Peyer's patch (tissue), 4 donors: ENCODE measurements at places on chromosomes 4 and X. TPM values are rescaled to one million over a fixed set of nuclear protein-coding genes. Genes with fewer than 3 reads are reported as not detected.

NALF2 gene
- total RNA-seq: 0.40 TPM

INTU gene
- total RNA-seq: 2.3 TPM

LARP1B gene
- total RNA-seq: 36.3 TPM

MUC7 gene
- not detected for total RNA-seq

GRID2 gene
- total RNA-seq: not detected

MAGEC1 gene
- not detected for total RNA-seq

TRIM75 gene
- not detected for total RNA-seq

IL13RA2 gene
- not detected for total RNA-seq

DNA sequence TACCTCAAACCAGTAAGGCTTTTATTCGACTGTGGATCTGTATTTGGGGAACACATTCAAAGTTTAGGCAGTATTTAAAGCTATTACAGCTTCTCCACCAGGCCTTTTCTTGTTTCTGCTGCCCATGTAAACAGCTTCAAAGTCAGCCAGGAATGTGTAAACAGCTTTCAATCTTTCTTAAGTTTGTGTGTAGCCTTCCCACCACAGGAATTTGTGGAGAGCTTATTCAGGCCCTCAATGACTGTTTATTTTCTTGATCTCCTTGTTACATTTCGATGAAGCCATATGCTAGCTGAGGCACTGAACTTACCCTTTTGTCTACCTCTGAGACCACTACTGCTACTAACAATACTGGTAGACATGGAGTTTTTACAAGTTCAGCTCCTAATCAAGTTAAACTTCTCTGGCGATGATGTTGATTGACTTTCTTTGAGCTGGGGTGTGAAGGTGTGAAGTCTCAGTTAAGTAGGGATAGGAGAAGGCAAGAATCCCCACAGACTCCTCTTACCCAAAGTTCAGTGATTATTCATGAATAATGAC, 72.6 kb downstream of the NWD2 start:
- DNase-seq: no peak

- DNase-seq: no peak
These were observed 37.1 kb upstream of the ELF2 start for GRCh38 chr4:139214039-139214534.

- DNase-seq: no peak
These were observed 561.5 kb upstream of the PCDH10 start for GRCh38 chr4:132587626-132588025.

- DNase-seq: no peak
These were observed 401.3 kb upstream of the BOD1L1 start for GRCh38 chr4:14028862-14029261.

- DNase-seq: no peak
These were observed 330.3 kb downstream of the PDHA2 start for GRCh38 chr4:96170198-96170597.

DNA sequence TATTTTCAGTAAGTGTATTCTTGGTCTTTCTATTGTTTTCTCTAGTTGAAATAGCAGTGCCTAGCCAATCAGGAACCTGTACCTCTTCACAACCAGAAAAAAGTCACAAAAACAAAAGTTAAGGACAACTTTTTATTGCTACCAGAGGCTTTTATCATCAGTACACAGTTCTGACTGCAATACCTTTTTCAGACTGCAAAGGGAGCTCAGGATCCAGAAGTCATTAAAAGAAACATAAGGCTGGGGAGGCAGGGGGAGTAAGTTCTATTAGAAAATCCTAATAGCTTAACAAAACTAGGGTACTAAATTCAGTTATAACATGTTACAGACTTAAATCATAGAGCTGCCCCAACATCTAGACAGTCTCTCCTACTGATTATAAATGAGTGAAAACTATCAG, 28.8 kb downstream of the CCNI start:
- DNase-seq: no peak

- DNase-seq: no peak
These were observed 13.3 kb upstream of the TMEM271 start for GRCh38 chr4:589219-589963.

DNA sequence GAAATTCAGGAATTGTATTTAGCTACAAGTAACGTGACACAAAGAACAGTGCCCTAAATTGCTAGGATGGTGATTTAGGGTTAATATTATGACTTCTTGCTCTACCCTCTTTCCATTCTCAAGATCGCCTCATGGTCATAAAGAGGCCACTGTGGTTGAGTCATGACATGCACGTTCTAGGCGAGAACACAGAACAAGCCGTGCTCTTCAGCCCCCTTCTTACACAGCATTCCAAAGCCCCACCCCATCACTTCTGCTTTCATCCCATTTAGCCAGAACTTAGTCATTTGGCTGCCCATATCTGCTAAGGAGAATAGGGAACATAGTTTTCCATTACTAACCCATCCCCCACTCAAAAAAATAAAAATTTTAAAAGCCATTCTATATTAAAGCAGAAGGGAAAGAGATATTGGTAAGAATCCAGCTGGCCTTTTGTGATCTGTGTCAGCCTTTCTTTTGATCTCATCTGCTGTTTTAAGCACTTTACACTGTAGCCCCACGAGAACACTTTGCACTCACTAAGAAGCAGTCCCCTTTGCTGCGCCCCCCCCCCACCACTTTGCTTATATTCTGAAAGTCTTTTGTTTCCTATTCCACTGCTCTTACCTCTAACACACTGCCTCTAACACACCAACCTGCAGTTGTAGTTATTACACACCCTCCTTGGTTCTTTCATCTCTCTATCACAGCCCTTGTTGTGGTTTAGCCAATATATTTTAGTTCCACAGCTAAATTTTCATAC, 28.4 kb downstream of the NPNT start:
- DNase-seq: no peak

DNA sequence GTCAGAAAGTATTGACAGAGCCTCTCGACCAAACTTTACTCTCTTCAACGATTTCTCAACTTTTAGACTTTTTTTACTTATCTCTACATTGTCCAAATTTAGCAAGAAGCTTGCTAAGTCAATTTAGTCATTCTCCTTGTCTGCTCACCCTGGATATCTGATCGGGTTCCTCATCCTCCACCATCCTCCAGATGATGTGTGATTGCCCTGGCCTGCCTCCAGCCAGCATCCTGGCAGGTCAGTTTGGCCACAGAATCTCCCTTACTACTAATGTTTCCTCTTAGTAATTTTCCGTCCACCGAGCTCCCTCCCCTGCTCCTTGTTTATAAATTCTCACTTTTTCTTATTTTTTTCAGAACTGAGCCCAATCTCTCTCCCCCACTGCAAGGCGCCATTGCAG, 167.9 kb upstream of the ZFP42 start:
- no peak for DNase-seq

DNA sequence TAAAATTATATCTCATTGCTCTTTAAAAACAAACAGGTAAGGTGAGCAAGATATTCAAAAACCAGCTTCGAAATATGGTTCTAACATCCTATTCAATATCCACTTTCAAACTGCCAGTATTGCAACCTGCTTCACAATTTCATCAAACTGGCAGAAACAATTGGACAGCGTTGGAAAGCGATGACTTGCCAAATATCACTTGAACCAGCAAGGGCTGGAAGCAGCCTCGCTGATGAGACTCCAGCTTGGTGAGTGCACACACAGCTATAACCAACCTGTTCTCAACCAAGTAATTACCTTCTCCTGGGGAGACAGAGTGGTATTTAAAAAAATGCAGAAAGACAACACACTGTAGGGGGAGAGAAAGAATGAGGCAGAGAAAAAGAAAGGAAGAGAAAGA, 155.8 kb upstream of the RAI2 start:
- no peak for DNase-seq

- DNase-seq: no peak
These were observed 884.2 kb downstream of the GLUD2 start for GRCh38 chrX:121931567-121931966.

- no peak for DNase-seq
These were observed 3.1 kb upstream of the SLC9B2 start for GRCh38 chr4:103079621-103080020.

- no peak for DNase-seq
These were observed 29.7 kb downstream of the DCX start for GRCh38 chrX:111382277-111382676.

- DNase-seq: no peak
These were observed 65.9 kb upstream of the FSTL5 start for GRCh38 chr4:162229670-162230069.

DNA sequence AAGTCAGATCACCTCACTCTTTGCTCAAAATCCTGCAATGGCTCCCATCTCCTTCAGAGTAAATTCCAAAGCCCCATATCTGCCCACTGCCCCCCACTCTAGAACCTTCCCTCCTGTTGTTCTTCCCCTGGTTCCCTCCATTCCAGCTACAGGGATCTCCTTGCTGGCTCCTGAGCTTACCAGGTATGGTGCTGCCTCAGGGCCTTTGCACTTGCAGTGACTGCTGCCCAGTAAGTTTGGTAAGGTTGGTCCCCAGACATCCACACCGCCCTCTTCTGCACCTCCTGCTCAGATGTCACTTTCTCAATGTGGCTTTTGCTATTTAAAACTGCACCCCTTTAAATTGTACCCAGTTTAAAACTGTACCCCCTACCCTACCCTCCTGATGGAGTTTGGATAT, 7.8 kb upstream of the MAN2B2 start:
- no peak for DNase-seq

DNA sequence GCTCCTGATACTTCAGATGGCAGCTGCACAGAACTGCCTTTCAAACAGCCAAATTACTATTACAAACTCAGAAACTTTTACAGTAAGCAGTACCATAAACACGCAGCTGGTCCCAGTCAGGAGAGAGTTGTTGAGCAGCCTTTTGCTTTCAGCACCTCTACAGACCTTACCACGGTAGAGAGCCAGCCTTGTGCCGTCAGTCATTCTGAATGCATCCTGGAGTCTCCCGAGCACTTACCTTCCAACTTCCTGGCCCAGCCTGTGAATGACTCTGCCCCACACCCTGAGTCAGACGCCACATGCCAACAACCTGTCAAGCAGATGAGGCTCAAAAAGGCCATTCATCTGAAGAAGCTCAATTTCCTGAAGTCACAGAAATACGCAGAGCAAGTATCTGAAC, 12.4 kb downstream of the ZBTB49 start:
- peak; percentile 9 for DNase-seq

DNA sequence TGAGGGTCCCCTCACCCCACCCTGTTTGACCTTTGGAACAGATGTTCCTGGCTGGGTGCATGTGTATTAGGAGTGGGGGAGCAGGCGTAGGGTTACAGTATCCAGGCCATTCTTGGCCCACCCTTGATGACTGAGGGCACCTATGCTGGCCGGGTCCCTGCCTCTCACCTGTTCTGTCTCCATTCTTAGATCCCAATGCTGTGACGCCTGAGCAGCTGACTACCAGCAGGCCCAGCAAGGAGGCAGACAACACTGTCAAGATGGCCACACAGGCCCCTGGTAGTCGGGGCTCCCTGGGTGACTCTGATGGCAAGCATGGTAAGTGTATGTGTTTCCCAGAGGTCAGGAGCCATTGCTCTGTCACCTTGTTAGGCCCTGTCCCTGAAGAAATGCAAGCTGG, 10.9 kb downstream of the EFNB1 start:
- peak; percentile 19 for DNase-seq
